Ureter (tissue), 1 donor: ENCODE measurements at places on chromosomes 3 and 15. TPM values are rescaled to one million over a fixed set of nuclear protein-coding genes. Genes with fewer than 3 reads are reported as not detected.

- no peak for DNase-seq
Observed at GRCh38 chr3:150107429-150108175, 136.9 kb upstream of the PFN2 start.

GRCh38 chr3:170327040-170327808 is 30.3 kb upstream of the SKIL start:
- DNase-seq = no peak

DNA sequence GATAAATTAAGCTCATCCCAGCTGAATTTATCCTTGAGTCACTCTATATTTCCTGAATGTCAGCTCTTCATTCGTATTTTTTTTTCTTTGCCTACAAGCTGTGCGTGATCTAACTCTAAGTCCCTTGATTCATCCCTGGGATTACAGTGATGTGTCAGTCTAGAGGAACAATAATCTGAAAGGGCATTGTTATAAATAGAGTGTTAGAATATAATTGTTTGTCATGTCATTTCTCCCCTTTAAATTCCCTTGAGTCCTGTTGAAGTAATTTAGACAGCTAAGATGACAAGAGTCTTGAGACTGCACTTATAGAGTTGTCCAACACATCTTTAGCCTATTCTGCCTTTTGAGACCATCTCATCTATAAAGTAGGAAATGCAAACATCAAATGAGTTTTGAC is 621.8 kb downstream of the ZIC1 start:
- no peak for DNase-seq

PCLAF gene
- 1.8 TPM for total RNA-seq

DNA sequence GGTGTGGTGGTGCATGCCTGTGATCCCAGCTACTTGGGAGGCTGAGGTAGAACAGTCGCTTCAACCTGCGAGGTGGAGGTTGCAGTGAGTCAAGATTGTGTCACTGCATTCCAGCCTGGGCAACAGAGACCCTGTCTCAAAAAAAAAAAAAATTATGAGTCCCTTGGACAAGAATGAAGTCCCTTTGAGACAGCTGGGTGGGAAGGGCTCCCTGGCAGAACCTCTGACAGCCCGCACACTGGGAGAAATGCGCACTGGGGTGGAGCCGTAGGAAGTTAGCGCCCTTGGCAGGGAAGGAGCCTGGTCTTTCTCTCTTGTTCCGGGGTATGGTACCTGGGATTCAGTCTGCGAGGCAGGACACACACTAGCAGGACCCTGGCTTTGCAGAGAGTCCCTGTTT is 51.4 kb downstream of the SLC30A4 start:
- no peak for DNase-seq

- DNase-seq = no peak
Observed at GRCh38 chr3:43862992-43863805, 172.5 kb downstream of the ABHD5 start.

DNA sequence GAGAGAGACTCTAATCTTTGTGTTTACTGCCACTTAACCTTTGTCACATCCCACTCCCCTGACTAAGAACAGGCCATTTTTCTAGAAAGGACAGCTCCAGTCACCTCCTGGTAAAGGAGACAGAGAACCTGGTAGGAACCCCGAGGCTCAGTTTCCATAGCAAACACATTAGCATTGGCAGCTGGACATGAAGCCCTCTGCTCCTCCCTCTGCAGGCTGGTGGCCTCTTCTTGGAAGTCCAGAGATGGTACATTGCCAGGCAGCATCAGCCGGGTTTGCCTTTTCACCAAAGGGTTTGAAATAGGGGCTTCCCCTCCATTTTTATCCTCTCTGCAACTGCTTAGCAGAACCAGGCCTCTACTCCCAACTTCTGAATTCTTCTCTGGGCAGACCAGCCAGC is 213.4 kb upstream of the SEMA6D start:
- DNase-seq = no peak

DNA sequence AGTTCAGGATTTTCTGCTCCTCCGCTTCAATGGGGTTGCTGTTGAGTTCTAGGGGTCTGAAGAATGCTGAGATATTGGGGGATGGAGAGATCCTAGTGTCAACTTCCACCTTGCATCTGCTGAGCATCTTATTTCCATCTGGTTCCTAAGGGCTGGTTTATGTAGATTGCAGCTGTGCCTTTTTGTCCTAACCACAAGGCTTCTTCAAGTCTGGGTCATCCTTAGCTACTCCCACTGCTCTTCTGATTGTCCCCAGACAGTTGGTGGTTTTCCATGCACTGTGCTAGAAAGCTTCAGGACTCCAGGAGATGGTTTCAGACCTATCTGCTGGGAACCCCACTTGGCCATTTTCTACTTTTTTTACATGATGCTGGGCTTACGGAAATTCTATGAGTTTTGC is 125.0 kb downstream of the IL20RB start:
- no peak for DNase-seq

GRCh38 chr3:38586546-38587520 is 62.7 kb downstream of the SCN5A start:
- DNase-seq = peak; percentile 24

DNA sequence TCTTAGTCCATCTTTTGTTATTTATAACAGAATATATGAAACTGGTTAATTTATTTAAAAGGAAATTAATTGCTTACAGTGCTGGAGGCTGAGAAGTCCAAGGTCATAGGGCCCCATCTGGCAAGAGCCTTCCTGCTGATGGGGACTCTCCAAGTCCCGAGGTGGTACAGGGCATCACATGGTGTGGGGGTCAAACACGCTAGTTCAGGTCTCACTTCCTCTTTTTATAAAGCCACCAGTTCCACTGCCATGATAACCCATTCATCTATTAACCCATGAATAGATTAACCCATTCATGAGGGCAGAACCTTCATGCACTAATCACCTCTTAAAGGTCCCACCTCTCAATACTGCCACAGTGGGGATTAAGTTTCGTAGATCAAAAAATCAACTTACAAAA is 659.3 kb downstream of the NAALADL2 start:
- no peak for DNase-seq

FGF12 gene
- total RNA-seq = 3.2 TPM

GRCh38 chr3:135706758-135707375 is 258.7 kb upstream of the PPP2R3A start:
- DNase-seq = no peak

HIGD2B gene
- not detected for total RNA-seq

GRCh38 chr3:165466856-165467255 is 270.7 kb upstream of the SLITRK3 start:
- DNase-seq = no peak

GHSR gene
- total RNA-seq = not detected

TMCO5A gene
- total RNA-seq = not detected

- no peak for DNase-seq
Observed at GRCh38 chr3:15578289-15578867, 23.0 kb downstream of the HACL1 start.

TMC3 gene
- 1.4 TPM for total RNA-seq

UBA5 gene
- 49.1 TPM for total RNA-seq

ATP13A4 gene
- 2.1 TPM for total RNA-seq

SLC51A gene
- total RNA-seq = not detected

DNA sequence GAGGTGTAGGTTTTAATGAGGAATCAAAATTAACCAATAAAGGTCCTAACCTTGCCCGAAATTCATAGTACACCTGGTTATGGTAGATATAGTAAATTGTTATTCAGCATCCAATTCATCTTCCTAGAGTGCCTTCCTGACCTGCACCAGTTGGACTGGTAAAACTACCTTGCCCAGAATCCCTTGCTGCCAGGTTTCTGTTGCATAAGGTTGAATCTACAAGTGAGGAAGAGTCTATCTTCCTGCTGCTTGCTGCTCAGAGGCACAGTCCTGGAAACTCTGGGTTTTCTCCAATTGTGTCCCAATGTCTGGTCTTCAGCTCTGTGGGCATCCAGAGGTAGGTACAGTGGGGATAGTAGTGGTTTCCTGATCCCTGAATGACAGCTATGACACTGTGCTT is 17.3 kb downstream of the CCDC54 start:
- no peak for DNase-seq

GRCh38 chr15:64354688-64355344 is 1.2 kb downstream of the CSNK1G1 start:
- DNase-seq = no peak

DNA sequence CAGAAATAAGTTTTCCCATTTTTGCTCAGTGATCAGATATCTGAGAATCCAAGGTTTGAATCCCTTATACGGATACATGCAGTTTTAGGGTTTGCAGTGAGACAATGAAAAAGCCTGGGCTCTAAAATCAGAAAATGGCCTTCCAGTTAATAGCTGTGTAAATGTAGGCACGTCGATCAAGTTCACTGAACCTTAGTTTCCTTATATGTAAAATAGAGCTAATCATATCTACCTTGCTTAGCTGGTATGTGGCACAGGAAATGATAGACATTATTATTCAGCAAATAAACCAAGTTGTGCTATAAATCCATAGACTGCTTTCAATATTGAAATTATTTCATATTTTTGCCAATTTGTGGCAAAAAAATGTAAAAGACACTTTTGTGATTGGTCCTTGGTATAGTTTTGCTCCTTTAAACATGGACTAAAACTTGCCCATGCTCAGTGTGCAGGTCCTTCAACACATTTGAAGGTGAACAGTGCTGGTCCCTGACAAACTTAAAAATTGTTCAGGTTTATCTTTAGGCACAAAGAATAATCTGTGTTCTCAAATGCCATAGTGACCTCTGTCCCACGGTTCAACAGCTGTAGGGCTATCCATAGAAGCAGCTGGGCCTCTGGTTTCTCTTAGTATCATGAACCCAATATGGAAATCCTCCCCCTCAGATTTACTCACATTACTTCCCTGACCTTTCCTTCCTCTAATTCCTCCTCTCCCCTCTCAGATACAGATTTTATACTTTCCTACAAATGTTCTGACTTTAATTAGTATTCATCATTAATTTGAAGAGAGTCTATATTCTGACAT is 51.0 kb downstream of the CCDC54 start:
- no peak for DNase-seq

SCN11A gene
- 34.5 TPM for total RNA-seq

GRCh38 chr3:193794002-193794881 is 201.2 kb downstream of the OPA1 start:
- DNase-seq = no peak

CD200R1 gene
- 1.8 TPM for total RNA-seq

DNA sequence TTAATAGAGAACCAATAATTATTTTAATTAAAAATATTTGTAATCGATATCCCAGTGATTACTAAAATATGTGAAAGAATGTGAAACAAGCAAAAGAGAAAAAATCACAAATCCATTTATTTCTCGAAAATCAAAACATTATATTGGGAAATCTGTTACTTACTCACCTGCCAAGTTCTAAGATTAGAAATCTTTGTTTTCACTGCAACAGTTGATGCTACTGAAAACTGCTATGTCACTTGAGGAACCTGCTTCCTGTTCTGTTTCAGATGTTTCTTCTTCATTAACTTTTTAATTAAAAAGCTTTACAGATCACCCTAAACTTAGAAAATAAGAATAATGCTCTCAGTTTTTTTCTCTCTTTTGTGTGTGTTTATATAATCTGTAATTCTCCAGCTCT is 13.7 kb upstream of the DPH6 start:
- DNase-seq = no peak

GRCh38 chr15:62119227-62119864 is 45.7 kb downstream of the C2CD4B start:
- no peak for DNase-seq

GRCh38 chr3:16011376-16011775 is 163.1 kb upstream of the GALNT15 start:
- DNase-seq = no peak

- no peak for DNase-seq
Observed at GRCh38 chr15:95712785-95713184, 617.7 kb upstream of the NR2F2 start.

DNA sequence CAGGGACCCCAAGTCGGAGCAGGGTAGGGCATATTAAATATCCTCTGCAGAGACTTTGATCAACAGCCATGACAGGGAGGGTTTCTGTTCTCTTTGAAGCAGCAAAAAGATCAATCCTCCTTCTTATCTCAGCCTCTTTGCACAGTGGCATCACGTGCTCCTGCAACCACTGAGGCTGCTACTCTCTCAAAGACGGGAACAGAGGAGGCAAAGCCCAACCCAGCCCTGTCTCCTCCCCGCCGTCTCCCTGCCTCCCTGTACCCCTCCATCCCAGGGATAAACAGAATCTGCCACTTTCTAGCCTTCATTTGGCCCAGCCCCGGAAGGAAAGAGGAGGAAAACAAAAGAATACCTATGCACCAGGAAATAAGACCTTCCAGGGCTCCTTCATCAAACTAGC is 7.5 kb upstream of the TBC1D21 start:
- no peak for DNase-seq

COL7A1 gene
- total RNA-seq = 62.9 TPM

- DNase-seq = peak; percentile 89
Observed at GRCh38 chr3:39150803-39151631, 2.4 kb downstream of the CSRNP1 start.

GRCh38 chr3:71554649-71555048 is 28.9 kb downstream of the FOXP1 start:
- no peak for DNase-seq

DNA sequence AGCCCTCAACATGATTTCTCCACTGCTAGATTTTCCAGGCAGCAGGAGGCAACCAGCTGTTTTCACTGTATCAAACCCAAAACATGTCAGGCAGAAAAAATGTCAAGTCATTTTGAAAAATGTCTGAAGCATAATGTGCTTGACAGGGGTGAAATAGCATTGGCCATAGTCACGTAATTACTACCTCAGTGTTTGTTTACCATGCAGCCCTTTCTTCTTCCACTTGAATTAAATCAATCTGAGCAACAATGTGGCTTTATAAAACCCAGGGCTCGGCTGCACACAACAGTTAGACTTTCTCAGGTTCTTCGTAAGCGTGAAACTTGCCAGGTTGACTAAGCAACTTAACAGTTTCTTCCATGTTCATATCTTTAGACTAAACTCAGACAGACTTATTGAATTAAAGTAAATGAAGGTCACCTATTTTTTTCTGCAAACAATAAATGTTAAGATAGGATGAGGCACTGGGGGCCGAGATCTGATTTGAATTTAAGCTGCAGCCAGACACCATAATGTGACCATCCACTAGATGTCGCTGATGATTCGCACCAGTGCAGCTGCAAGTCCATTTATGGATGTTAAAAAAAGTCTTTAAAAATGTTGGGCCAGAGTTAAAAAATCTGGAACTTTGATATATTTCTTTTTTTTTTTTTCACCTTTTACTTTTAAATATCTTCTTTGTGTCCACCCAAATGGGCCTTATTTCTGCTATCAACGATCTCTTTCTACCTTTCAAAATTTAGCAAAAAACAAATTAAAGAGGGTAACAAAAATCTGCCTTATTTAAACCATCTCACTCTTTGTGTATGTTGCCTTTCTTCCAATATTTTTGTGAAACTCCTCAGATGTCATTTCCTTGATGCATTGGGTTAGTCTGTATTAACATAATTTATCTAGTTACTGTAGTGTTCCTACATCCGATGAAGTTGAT is 305.9 kb downstream of the CACNA2D3 start:
- DNase-seq = peak; percentile 67

ZNF710 gene
- 31.4 TPM for total RNA-seq
